ENCODE measurements at places on chromosomes 4 and X.

GRCh38 chr4:152467101-152467500 lies 68.8 kb downstream of the FBXW7 start:
- no peak for DNase-seq

GRCh38 chr4:150010525-150011126 lies 67.6 kb upstream of the DCLK2 start:
- no peak for DNase-seq

DNA sequence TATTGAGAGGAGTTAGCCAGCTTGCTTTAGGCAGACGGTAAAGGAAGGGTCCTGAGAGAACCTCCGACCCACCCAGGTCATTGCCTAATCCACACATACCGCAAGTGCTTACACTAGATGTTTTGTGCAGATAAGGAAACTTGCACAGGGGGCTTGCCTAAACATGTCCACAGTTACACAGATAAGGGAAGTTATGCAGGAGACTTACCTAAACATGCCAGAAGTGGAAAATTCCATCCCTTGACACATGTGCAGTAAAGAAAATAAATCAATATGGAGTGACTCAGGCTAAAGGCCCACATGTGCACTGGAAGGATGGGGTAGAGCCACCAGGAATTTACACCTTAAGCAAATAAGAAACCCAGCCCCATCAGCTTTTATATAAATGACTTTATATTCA lies 232.8 kb upstream of the HDX start:
- no peak for DNase-seq

GRCh38 chrX:147917700-147918695 lies 6.3 kb downstream of the FMR1 start:
- no peak for DNase-seq

DNA sequence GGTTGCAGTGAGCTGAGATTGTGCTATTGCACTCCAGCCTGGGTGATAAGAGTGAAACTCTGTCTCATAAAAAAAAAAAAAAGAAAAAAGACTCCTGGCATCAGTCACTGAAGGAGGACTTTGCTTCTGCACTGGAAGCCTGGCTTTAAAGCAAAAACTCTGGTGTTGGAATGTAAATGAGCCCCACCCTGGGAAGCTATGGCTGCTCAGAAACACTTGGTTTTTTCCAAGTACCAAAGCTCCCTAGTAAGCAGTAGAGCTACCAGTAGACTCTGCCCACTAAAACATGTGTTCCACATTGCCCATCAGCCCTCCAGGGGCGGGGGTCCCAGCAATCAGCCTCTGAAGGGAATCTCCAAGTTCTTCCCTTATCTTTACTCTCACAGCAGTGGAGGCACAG lies 154.4 kb downstream of the SHROOM3 start:
- DNase-seq: peak; percentile 72

DNA sequence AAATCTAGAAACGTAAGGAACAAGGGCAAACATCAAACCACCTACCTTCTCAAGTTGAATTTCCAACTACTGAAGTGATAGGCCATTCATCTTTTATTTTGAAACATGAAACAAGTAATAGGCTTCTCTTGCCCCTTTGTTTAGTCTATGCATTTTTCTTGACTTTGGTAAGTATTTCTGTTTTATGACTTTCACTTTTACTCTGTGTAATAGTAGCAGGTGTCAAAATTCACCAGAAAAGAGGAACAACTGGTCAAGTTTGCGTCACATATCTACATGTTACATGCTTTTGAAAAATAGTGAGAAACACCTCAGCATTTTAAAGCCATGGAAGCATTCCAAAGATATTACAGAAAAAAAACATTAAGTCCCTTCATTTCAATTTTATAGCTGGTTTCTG lies 157.1 kb upstream of the FTHL17 start:
- no peak for DNase-seq

DNA sequence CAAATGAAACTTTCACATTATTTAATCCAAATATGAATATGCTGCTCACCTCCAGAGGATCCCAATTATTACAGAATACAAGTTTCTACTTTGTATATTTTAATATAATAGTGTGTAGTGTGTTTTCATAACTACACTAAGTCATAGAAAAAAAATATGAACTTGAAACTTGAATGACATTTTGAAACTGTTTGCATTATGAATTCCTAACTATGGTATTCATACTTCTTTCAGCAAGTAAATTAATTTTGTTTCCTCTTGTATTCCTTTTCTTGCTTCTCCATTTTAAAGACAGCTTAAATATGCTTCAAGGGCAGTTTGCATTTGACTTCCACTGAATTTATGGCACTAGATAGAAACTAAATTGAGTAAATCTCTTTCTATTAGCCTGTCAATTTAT lies 177.1 kb downstream of the BMPR1B start:
- no peak for DNase-seq

- no peak for DNase-seq
Measured at GRCh38 chr4:26076896-26077295, 162.9 kb downstream of the SMIM20 start.

DNA sequence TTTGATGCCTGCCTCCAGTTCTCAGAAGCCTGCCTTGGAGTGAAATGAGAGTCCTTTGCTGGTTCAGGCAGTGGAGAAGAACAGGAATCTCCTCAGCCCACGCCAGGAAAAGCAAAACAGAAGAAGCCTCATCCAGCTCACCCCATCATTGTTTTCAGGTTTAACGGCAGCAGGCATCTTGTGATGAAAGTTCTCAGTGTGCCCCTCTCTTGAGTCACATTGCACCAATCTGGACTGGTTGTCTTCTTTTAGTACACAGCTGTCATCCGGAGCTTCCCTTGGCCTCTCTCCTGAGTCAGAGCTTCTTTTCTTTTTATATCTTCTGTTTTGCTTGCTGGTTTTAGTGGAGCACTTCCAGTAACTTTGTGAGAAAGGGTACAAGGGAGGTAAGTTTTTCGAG lies 50.9 kb downstream of the TSPAN7 start:
- DNase-seq: no peak

GRCh38 chr4:1841201-1841886 lies 14.6 kb downstream of the LETM1 start:
- DNase-seq: no peak

DNA sequence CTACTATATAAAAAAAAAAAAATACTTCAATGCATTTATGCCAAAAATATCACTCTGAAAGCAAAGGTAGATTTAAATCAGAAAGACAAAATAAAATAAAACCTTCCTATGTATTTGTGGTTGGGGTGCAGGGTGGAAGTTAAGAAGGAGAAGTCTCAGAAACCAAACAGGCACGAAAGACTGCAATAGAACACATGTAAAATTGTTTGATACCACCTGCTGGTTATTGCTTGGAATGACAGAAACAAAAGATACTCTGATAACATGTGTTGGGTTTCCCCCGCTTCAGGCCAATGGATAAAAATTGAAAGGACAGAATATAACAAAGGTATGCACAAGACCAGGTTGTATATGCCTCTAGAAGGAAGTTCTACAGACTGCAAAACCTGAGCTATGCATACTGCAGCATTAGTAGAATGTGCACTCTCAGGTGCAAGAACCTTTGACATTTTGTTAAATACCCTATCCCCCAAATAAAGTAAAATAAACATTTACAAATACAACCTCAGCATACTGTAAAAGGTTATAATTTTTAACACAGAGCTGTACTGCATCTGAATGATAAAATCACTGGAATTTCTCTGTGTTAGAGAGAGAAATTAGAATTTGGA lies 118.8 kb downstream of the GABRA2 start:
- no peak for DNase-seq

DNA sequence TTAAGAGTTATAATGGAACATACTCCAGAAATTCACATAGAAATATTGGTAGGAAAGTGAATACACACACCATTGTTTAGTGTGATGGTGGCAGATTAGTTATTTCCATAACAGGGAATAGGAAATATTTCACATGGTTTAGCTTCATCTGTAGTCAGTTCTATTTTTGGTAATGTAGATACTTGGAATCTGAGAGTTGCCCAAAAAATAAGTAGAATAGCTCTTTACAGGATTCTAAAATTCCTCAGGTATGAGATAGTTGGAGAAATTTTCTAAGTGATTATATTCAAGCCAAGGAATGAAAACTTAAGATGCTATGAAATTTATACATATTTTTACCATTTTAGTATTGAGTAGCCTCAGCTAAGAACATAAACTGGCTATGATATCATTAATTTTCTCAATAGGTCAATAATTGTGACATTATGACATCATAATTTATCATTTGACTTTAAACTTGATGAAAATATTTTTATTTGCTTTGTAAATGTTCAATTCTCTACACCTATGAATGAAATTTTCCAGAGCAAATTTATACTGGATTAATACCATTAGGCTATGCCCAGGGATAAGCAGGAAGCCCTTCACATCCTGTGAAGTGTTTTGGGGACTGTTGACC lies 35.8 kb downstream of the CPEB2 start:
- no peak for DNase-seq

DNA sequence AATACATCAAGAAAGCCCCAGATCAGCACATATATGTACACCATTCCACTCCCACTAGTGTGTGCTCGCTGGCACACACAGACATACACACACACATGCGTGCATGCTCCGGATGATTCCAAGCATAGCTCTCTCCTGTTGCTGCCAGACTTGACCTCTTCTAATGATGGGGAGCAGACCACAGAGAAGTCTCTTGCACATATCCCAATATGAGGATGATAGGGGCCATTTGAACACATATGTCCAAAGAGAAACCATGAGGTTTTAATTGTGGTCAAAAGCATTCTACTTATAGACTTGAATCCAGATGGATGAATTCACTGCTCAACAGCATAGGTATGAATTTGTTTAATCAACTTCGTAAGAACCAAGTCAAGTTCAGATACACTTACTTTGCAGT lies 214.9 kb downstream of the AFF2 start:
- DNase-seq: no peak

- DNase-seq: no peak
Measured at GRCh38 chr4:153825126-153825525, 36.2 kb upstream of the SFRP2 start.

DNA sequence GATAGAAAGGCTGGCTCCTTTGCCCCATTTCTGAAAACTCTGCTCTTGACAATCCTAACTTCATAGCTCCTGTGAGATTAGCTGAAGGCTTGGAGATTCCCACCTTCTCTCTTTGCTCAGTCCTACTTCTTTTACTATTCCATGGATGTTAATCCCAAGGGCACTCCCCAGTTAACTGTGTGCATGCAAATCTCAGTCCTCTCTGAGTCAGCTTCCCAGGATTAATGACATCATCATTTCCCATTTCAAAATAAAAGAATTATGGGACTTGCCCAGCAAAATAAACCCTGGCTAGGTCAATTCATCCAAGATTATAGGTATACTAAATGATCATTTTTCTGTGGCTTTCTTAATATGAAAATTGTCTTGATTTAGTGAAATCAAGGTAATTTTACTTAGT lies 328.6 kb upstream of the NR3C2 start:
- no peak for DNase-seq

DNA sequence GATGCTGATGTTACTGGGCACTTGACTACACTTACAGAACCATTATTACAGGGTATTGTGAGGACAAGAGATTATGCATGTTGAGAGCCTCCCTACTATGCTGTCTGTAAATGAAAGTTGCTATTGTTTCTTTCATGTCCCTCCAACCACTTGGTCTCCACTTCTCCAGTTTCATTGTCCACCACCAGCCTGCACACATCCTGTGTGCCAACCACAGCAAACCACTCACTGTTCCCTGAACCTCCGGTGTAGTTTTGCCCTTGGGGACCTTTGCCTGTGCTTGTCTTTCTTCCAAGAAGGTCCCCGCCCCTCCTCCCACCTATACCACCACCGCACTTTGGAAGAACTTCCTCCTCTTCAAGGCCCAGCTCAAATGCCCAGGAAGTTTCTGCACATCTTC lies 43.1 kb upstream of the AFF2 start:
- no peak for DNase-seq

- no peak for DNase-seq
Measured at GRCh38 chr4:96052827-96053226, 212.9 kb downstream of the PDHA2 start.

DNA sequence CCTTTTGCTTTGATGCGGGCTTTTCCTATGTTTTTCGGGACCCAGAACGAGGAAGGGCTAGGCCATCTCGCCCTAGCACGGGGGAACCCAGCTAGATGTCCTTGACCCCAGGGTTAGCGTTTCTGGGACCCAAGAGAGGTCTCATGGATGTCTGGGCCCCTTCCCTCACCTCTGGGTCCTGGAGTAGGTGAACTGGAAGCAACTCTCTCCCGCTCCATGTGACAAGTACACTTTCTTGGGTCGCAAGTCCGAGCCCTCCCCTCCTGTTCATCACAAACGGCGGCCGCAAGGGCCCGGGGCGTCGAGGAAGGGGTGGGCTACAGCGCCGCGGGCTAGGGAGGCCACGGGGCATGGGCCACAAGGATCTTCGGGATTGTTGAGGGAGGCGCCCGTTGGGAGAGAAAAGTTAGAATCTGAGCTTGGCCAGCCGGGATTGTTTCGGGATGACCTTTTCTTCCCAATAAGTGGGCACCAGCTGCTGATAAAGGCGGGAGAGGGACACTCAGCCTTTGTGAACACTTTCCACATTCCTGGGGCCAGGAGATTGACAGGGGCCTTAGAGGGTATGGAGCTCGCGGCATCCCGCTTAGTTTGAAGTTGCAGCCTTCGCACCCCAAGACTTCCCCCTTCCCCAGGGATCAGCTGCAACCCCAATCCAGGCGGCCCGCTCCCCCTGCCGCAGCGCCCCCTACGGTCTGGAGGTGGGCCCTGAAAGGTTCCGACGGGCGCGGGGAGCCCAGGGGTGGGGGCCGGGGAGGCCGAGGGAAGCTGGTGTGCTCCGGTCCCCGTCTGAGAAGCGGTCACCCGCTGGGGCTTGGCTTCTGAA lies 136.9 kb upstream of the ZIC3 start:
- DNase-seq: no peak

DNA sequence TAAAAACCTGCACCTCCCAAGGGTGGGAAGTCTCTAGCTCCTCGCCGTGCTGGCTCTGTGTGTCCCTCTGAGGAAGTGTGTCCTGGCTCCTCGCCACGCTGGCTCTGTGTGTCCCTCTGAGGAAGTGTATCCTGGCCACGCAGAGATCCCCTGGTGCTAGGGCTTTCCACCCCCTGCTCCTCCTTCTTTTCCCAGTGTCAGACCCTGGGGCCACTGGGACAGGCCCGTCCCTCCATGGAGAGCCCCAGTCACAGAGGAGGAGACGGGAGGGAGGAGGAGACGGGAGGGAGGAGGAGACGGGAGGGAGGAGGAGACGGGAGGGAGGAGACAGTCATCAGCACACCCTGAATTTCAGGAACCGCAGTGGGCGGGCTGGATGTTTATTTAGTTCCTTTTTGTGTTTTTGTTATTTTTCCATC lies 53.8 kb upstream of the HGFAC start:
- DNase-seq: no peak

GRCh38 chr4:94920369-94920768 lies 162.6 kb downstream of the BMPR1B start:
- no peak for DNase-seq
